OCI-M1 (cell line): ENCODE measurements at places on chromosomes 6 and 20.

DNA sequence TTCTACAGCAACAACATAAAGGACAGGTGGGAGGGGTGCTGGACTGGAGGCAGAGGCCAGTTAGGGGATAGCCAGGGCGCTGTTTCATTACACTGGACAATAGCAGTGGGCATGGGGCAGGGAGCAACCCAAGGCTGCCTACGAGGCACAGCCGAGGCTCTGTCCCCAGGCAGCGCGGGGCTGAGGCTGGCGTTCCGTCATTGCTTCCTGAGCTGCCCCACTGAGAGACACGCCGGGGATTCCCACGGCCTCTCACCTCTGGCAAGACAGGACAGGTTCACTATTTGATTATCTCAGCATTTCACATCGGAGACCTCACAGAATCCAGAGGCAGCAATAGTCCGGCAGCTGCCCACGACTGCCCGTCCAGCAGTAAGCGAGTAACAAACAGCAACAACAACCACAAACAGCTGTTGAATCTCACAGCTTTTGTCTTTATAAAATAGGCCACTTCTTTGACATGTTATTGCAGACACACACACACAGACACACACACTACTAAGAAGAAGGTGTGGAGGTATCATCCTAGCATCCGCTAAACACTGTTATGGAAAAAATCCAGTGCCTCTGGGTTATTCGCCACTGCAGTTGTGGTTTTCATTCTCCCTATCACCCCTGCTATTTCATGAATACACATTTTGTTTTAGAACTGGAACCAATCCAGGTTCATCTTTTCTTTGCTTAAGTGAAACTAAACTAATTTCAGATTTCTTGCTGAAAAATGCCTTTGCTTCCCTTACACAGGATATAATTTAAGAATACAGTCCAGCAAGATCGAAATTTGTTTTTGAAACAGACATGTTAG, 19.5 kb downstream of the KIF25 start:
- DNase-seq: no peak

DNA sequence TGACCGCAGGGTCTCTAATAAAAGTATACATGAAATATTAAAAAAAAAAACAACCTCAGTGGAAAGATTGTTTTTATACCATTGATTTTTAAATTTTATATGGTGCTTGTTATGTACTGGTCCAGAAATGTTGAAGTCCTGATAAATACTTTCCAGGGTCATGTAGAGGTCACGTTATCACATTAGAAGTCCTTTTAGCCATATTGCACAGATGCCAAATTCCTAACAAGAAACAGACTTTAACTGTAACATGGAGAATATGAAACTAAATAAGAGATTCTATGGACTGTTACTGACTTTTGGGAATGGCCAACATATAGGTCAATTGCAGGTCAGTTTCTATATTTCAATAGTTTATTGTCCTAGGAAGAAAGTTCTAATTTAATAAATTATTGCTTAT, 89.0 kb downstream of the ADGRB3 start:
- peak; percentile 21 for DNase-seq

GRCh38 chr6:159061805-159062563, 17.2 kb upstream of the TAGAP start:
- DNase-seq: no peak

DNA sequence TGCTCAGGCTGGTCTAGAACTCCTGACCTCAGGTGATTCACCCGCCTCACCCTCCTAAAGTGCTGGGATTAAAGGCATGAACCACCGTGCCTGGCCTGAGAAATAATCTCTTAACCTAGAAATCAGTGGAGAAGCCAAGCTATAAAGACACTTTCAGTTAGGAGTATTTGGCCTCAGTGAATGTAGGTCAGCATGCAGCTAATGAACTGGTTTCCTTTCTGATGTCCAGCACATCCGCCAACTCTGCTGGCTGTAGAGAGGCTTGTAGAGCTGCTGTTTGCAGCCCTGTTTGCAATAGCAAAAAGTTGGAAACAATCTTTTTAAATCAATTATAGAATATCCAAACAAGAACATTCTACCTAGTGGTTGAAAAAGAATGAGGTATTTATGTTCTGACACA, 42.4 kb upstream of the ELOVL5 start:
- no peak for DNase-seq

- no peak for DNase-seq
These were observed 203.2 kb downstream of the MOXD1 start for GRCh38 chr6:132198040-132198439.

DNA sequence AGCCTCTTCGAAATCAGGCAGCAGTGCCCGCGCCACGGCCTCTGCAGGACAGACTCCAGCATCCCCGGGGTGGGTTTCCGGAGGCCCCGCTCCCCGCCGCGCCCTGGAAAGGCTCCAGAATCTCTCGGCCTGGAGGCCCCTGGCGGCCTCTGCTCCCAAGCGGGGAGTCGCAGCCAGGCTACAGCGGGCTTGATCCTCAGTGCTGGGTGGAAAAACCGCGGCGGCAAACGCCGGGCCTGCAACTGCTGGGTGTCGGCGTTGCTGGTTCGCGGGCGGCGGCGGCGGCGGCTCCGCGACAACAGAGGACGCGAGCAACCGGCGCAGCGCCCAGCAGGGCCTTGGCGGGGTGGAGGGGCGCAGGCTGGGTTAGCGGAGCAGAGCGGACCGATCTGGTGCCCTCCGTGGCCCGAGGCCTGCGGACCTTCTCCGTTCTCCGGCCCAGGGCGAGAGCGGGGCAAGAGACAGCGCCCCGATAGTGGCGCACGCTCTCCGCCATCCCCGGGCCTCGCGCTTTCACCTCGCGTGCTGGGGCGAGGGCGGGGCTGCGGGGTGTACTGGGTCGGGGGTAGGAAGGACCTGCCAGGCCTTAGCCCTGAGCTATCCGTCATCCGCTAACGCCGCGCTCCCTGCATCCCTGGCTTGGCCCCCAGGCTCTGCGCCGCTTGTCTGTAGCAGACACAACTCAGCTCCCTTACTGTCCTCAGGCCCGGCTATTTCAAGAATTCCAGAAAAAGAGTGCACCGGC, 3.4 kb upstream of the ZNF292 start:
- no peak for DNase-seq

- DNase-seq: peak; percentile 8
These were observed 75.1 kb downstream of the SLC2A10 start for GRCh38 chr20:46784436-46785127.

DNA sequence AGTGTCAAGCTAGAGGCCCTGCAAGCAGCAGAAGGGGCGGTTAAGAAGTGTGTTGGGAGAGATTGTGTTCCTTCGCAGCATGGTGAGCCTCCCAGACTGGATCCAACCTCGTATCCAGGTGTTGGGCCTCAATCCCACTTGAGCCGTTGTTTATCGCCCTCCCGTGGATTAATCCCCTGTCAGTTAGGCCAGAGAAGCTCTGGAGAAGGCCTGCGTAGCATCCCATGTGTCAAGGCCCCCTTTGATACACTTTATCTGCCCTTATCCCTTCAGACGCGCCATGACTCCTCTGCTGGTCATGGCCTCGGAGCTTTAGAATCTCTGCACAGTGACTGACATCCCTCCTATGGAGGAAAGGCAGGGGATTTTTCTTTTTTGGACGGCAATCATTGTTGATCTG, 181.0 kb downstream of the ZFP64 start:
- DNase-seq: no peak

DNA sequence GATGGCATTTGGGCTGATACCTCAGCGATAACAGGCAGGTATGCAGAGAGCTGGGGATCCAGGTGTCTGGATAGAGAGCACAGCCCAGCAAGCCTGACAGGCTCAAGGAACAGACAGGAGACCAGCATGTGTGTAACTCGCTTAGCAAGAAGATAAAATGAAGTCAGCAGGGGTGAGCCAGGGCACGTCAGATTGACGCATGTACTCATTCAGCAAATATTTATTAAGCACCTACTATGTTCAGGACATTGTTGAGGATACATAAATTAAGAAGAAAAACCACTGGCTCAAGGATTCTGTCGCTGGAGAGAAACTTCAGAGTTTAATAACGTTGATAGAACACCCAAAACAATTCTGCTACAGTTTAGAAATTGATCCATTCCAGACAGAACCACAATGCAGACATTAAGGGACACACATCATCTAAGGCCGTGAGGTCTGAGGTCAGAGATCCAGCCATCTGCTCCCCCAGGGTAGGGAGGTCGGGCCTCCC, 1.0 kb upstream of the DUSP22 start:
- DNase-seq: no peak

GRCh38 chr6:38095054-38095453, 275.5 kb downstream of the ZFAND3 start:
- DNase-seq: no peak

DNA sequence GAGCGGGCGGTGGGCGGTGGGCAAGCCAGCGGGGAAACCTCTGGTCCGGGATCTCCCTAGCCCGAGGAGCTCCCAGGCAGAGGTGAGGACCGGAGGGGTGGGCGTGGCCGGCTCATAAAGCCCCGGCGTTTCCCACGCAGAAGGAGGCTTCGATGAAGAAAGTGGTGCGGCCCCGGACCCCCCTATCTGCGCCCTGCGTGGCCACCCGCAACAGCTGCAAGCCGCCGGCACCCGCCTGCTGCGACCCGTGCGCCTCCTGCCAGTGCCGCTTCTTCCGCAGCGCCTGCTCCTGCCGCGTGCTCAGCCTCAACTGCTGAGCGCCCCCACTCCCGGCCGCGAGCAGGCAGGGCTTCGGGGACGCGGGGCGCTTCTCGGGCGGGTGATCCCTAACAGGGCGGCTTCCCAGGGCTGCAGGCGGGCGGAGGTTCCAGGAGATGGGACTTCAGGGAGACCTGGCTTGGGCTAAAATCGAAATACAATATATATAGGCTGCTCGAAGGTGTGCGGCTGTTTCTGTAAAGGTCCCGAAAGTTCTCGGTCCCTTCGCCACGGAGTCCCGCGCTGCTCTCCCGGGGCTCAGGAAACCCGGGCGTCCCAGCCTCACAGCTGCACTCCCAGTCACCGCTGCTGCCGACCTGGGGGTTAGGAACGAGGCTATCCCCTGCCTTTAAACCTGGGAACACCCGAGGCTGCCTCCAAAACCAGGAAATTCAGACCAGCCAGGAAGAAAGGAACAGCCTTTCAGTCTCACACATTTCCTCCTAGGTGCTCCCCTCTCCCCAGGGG, 27.8 kb downstream of the ASIP start:
- no peak for DNase-seq

GRCh38 chr6:36533321-36533720, 14.0 kb downstream of the STK38 start:
- no peak for DNase-seq

DNA sequence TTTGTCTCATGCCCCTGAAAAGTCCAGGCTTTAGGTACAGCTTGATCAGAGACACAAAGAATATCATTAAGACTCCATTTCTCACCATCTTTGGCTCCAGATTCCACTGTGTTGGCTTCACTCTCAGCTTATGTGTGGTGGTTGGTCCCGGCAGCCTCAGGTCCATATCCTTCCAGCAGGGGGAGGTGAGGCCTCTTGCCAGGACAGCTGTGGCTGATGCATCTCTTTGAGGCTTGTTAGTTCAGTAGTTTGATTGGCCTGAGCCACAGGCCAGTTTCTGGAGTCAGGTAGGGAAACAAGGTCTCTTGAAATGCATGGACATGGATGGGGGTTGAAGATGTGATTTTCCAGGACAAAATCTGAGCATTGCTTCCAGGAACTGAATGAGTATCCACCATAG, 62.4 kb downstream of the JAG1 start:
- peak; percentile 10 for DNase-seq

DNA sequence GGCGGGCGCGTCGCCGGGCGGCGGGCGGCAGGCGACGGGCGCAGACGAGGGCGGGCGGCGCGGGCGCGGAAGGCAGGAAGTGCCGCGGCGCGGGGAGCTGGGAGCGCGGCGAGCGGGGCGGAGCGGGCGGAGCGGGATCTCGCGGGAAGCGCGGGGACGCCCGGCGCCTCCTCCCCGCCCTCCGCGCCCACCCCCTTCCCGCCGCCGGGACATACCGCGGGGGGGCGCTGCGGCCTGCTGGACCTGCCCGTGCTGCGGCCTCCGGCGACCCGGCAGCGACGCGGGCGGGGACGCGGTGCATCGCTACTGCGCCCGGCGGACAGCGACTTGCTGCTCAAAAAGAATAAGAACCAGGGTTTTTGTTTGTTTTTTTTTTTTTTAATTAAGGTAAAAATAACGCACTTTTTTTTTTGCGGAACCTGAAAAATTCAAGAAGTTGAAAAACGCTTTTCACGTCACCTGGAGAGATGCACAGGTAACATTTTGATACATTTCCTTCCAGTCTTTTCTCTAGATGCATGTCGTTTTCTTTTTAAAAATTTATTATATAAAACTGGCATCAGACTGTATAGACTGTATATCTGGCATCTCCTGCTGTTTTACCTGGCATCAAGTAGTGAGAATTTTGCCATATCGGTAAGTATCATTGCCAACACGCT, at the start of gene CENPB:
Gene CENPB, minus strand, starts transcription at position 76 of the 659 bp plus-strand sequence. CDS start 257 bp downstream, outside the sequence.
- DNase-seq: peak; percentile 93

DNA sequence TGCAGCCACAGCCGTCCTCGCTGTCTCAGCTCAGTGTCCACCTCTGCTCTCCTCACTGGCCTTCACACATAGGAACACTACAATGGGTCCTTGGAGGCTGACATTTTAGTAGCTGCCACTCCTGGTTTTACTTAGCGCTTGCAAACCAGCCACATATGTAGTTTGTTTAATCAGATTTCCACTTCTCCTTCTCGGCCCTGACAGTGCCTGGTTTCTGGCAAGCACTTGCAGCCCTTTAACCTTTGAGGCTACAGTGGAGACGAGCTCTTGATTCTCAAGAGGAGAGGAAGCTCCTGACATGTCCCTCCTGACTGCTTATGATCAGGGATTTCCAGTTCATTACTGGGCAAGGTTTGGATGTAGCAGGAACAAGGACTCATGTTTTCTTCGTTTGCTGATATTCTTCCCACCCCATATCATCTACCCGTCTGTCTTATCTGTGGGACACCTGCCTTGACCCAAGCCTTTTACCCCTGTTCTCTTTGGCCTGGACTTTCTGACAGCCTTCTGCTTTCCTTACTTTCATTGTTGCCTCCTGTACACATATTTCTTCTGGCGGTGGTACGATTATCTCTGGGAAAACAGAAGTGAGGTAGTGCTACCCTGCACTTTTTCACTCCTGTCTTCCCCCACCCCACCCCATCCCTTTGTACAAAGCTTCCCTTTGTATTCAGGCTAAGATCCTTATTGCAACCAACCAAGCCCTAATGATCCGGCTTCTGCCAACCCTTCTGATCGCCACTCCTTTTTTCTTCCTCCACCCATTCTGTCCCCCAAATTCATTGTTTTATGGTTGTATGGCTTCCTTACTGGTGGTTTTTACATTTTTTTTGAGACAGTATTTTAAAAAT, 31.2 kb downstream of the CEP43 start:
- peak; percentile 7 for DNase-seq

- no peak for DNase-seq
These were observed 37.2 kb downstream of the DAAM2 start for GRCh38 chr6:39829331-39829730.

- no peak for DNase-seq
These were observed 37.4 kb upstream of the RIPPLY2 start for GRCh38 chr6:83815631-83816272.

DNA sequence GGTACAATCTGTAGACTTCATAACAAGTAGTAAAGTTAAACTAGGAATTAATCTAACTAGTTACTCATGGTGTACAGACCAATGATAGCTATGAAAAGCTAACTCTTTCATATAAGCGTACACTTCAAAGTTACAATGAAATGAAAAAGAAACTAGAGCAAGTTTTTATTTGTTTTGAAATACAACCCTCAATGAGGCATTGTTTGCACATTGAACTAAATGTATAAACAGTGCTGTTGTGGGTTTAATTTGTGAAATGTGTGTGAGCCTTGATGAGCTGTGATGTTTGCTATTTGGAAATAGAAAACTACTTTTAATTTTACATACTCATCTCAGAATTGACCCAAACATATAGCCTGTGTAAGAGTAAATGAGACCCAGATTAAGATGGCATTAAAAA, 11.1 kb upstream of the EYA4 start:
- no peak for DNase-seq

- DNase-seq: peak; percentile 20
These were observed 363.2 kb upstream of the FLRT3 start for GRCh38 chr20:14700639-14700960.
